ENCODE measurements at places on chromosomes 7 and 10.

- no peak for DNase-seq
These were observed 44.7 kb downstream of the SPAG6 start for GRCh38 chr10:22389856-22390589.

DNA sequence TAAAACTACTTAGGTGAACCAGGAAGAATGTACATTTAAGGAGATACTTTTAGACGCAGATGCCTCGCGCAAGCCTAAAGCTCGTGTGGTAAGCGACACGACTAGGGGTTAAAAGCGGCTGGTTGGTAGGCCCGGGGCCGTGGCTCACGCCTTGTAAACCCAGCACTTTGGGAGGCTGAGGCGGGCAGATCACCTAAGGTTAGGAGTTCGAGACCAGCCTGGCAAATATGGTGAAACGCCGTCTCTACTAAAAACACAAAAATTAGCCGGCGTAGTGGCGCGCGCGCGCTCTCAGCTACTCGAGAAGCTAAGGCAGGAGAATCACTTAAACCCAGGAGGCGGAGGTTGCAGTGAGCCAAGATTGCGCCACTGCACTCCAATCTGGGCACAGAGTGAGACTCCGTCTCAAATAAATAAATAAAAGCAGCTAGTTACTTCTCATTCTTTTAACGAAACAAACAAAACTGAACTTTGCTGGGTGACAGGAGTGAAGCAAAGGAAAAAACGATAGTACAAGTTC lies 879 bp downstream of the NUDT5 start:
- peak; percentile 37 for DNase-seq

GRCh38 chr10:90642650-90643049 lies 215.2 kb downstream of the HTR7 start:
- no peak for DNase-seq

DNA sequence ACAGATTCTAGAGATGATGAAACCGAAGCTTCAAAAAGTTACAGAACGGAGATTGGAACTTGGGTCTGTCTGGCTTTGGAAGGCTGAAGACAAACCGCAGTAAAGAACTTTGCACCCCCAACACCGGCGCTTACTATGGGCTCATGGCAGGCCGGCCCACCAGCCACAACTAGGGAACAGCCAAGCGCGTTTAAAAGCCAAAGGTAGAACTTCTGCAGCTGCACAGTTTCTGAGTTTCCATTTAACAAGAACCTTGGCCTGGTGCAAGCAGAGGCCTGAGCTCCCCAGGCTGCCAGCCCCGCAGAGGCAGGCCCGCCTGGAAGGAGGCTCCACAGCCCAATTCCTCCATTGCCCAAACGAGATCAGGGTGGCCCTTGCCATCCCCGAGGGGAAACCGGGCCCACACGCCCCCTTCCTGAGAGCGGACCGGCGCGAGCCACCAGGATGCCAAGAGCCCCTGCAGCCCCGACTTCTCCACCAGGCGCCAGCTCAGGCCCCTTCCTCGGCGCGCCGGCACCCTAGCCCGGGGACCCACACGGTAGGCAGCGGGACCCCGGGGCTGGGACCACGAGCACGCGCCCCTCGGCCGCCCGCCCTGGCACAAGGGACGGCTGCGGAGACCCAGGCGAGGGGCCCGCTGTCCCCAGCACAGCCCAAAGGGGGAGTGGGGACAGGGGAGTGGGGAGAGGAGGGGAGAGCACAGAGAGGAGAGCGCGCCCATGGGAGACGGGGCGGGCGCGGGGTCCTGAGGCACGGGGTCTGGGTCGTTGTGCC lies 566 bp downstream of the MAD1L1 start:
- peak; percentile 15 for DNase-seq

DNA sequence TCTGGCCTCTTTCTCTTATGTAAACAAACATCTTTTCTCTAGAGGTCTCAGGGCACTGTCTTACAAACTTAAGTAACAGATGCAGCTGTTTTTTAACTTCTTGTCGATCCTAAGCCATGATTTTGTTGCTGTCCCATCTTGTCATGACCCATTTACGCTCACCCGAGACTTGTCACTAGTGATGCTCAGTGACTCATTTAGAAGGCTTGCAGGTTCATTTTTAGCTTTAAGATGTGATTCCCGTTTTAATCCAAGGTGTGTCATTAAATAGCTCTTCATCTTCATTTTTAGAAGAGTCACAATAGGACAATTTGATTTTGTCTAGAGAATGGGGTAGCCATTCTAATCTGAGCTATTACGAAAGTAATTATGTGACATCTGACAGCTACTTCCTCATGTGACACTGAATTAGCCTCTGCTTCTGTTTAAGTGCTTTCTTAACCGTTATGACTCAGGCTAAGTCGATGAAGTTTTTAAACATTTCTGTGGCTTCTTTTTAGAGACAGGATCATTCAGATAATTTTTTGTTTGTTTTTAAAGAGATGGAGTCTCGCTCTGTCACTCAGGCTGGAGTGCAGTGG lies 42.7 kb downstream of the SPDYE5 start:
- DNase-seq = peak; percentile 72

DNA sequence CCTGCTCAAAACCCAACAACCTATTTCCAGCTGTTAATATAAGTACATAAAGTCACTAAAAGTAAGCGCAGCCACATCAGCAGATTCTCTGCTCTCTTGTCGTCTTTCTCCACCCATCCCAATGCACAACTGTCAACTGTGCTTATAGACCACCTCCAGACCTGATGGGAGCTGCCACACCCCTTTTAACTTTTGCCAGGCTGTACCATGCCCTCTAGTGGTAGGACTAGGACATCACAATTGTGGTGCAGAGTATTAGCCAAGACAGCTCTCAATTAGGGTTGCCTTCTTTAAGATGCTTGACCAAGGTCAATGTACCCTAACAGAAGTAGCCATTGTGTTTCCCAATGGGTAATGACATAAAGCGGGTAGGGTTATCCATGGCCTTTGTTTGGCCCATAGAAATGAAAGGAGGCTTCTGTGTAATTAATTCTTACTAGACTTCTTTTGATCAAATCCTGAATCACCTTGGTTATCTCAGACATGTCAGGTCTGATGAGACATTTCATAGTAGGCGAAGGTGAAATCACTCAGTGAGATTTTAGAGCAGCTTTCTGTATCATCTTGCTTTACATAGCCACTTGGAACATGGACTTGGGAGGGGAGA lies 68.1 kb downstream of the SCRN1 start:
- peak; percentile 62 for DNase-seq

- no peak for DNase-seq
These were observed 119.7 kb upstream of the TNRC18 start for GRCh38 chr7:5543361-5543760.

DNA sequence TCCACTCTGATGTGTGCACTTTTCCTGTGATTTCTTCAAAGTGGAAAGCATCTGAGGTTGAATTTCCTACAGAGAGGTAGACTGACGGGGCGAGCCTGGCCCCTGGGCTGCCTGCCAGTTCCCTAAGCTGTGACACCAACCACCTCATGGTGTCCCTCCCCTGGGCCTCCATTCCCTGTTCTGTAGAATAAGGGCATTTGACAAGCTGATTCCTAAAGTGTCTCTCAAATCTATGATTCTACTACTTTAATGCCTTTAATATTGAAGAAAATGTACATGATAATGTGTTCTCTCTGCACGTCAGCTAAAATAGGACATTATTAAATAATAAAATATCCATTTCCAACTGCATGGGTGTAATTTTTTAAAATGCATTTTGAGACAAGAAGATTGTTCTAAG lies 105.1 kb downstream of the SEC61G start:
- DNase-seq = no peak

GRCh38 chr7:92325858-92326257 lies 80.1 kb downstream of the ANKIB1 start:
- DNase-seq = no peak

GRCh38 chr10:17029581-17030271 lies 99.9 kb downstream of the CUBN start:
- peak; percentile 74 for DNase-seq

DNA sequence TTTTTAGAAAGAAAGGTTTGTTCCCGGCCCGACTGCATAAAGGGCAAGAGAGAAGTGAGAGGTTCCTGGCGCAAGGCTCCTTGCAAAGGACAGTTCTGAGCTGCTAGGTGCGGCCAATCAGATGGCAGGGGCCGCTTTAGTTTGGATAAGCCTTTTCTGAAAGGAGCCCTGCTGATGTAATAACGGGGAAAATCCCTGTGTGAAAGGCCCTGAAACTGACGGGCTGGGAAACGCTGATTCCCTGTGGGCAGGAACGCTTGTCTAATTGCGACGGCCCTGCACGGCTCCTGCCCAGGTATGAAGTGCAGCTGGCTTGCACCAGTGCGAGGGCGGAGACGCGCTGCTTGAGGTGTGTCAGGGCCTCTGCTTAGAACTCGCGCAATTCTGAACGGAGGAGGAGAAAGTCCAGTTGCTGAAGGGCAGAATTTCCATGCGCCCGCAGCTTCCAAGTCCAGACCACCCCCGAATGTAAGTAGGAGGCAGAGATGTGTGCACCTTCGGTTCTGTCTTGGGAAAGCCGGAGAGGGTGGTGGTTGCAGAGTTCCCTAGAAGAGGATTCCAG lies 30.5 kb downstream of the TACC2 start:
- DNase-seq = no peak

DNA sequence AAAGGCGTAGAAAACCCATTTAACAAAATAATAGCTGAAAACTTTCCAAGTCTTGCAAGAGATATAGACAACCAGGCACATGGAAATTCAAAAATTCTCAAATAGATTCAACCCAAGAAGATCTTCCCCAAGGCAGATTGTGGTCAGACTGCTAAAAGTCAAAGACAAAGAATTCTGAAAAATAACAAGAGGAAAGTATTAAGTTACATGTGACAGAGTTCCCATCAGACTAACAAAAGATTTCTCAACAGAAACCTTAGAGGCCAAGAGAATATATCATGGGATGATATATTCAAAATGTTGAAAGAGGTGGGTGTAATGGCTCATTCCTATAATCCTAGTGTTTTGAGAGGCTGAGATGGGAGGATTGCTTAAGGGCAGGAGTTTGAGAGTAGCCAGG lies 59.8 kb downstream of the TMEM178B start:
- DNase-seq = no peak

- DNase-seq = no peak
These were observed 23.4 kb upstream of the VAX1 start for GRCh38 chr10:117161386-117162033.

- peak; percentile 15 for DNase-seq
These were observed 80.1 kb downstream of the ZFAND4 start for GRCh38 chr10:45592432-45592831.

DNA sequence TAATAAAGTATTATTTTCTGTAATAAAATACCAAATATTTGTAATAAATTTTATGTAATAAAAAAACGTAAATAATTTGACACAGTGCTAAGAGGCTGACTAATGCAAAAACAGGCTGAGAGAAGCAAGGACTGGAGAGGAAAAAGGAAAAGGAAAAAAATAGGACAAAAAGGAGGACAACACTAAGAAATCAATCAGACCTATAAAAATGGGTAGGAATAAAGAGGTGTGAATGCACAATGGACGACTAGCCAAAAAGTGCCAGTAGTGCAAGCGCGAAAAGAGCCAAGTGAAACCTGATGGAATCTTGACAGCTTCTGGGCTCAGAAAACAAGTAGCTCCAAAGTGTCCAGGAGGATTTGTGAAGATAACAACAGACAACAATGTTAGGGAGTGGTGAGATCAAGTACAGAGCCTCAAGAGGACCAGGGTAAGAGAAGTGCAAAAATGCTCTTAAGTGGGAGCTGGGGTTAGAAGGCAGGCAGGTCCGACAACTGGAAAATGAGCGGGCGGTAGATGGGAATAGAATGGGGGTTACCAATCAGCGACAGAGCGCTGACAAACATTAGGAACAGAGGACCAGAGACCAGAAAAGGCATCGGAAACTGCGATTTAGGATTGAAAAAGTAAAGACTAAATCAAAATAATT lies 1.2 kb downstream of the BRAF start:
- DNase-seq = peak; percentile 7

- DNase-seq = peak; percentile 28
These were observed 13.0 kb upstream of the SMARCD3 start for GRCh38 chr7:151261529-151261928.

DNA sequence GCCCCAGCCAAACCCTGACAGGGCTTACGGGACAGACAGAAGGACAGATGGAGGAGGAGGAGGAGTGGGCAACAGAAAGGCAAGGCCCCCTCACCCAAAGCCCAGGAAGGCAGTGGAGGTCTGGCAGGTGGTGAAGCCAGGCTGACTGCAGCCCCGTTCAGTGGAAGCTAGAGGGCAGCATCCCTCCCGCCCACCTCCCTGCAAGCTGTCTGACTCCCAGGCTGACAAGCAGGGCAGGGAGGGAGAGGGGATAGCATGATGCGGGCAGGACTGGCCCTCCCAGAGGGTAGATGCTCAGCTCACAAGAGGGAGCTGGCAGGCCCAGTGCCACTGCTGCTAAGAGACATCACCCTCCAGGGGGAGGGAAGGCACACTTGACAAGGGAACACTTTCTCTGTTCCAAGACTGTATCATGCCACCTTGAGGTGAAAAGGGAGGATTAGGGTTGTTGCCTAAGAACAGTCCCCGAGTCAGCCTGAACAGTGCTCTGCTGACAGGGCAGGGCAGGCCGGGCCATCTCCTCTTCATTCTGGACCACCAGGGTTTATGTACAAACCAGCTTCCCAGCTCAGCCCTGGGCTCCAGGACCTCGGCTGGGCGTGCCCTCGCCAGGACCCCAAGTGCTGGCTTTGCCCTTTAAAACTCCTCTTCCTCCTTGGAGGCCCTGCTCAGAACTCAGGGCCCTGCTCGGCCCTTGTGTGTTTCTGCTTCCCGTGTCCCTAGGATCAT lies 61.8 kb downstream of the RASGEF1A start:
- DNase-seq = peak; percentile 45

DNA sequence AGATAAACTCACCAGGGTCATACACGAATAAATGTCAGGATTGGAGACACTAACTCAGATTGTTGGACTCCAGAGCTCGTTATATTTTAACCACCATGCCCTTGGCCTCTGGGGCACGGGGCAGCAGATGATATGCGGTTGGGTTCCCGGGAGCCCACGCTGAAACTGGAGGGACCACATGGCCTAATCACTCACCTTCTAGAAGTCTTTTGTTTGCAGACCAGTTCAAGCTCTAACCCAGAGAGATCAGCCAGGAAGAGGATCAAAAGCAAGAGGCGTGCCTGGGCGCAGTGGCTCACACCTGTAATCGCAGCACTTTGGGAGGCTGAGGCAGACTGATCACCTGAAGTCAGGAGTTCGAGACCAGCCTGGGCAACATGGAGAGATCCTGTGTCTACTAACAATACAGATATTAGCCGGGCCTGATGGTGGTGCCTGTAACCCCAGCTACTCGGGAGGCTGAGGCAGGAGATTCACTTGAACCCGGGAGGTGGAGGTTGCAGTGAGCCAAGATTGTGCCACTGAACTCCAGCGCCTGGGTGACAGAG lies 42.6 kb upstream of the ECHDC3 start:
- no peak for DNase-seq

DNA sequence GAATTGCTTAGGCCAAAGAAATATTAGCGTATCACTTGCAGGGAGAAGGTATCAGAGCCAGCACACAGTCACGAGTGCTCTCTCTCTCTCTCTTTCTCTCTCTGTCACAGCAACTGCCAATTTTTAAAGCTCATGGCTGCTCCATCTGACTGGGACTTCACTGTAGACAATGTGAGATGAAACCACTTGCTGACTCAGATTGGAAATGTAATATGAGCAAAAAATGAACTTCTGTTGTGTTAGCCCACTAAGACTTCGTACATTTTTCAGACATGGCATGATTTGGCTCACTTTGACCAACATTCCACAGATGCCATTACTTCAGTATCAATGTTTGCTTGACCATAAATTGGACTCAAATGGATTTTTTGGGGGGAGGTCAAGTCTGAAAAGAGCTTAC lies 68.1 kb downstream of the DGKB start:
- peak; percentile 93 for DNase-seq
